ENCODE measurements at places on chromosomes 3 and 15.
A peak's percentile ranks its signal among the peaks of the same experiment; 100 is the strongest.

GRCh38 chr15:31080591-31081014 is 20.9 kb downstream of the TRPM1 start:
- peak; percentile 26 for DNase-seq

GRCh38 chr3:29267226-29267625 is 13.6 kb upstream of the RBMS3 start:
- peak; percentile 3 for DNase-seq

- no peak for DNase-seq
These were observed 11.3 kb upstream of the RPL39L start for GRCh38 chr3:187150599-187150998.

- DNase-seq: no peak
These were observed 230.8 kb upstream of the GPR149 start for GRCh38 chr3:154660811-154661210.

GRCh38 chr15:91887321-91887720 is 33.8 kb downstream of the SLCO3A1 start:
- DNase-seq: peak; percentile 81

DNA sequence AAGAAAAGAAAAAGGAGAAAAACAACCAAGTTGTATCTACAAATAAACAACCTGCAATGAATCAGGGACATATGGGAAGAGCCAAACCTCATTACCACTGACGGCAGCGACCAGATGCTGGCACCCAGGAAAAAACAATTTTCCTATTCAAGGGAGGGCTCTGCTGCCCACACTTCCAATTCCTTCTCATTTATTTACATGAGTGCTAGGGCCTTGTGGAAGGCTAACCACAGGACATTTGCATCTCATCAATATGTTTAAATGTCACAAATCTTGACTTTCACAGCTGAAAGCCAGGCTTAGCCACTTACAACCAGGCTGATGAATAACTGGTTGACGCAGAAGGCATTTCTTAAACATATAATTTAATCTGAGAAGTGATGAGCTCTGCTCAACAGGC is 36.0 kb downstream of the RFTN1 start:
- DNase-seq: no peak

DNA sequence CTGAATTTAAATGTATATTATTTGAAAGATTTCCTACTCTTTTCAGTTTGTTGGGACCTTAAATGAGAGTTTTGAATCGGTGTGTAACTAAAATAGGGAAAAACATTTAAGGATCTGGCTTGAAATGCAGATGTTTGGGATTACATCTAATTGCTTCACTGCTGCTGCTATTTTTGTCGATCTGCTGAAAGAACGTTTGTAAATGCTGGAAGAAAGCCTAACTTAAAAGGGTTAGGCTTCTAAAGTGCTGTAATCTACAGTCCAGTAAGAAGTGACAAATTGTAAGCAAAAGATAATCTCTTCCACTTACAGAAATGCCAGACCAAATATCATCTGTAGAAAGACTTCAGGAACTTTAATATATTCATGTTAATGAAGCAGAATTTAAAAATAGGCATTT is 691.6 kb downstream of the ZNF385D start:
- no peak for DNase-seq

GRCh38 chr3:124318014-124318413 is 326.1 kb upstream of the ROPN1 start:
- DNase-seq: peak; percentile 82

DNA sequence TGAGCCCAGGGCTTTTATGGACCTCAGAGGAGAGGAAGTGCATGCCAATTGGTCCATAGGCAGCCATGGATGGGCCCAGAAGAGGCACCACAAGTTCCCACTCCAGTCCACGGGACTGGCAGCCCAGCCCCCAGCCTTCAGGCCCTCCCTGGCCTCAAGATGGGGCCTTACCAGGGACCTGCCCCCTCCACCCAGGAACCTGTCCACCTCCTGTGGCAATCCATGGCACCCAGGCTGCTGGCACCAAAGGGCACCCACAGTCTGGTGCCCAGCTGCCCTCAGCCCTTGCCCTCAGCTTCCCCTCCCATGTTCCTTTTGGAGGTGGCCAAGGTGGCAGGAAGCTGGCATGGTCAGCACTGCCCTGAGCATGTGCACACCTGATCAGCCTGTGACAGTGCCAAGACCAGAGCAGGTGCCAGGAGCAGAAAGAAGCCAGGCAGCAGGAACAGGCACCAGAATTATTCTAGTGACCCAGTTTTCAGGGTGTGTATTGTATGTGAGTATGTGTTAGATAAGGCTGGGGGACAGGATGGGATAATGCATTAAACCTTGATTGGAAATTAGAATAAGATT is 415.0 kb downstream of the NTRK3 start:
- DNase-seq: peak; percentile 84

- no peak for DNase-seq
These were observed 27.5 kb downstream of the NXPE3 start for GRCh38 chr3:101806491-101806890.

GRCh38 chr3:76011121-76011520 is 225.8 kb upstream of the ZNF717 start:
- DNase-seq: no peak

- no peak for DNase-seq
These were observed 641.5 kb upstream of the NECTIN3 start for GRCh38 chr3:110430146-110430545.

GRCh38 chr3:184514171-184514490 is 47.5 kb upstream of the EPHB3 start:
- DNase-seq: no peak

DNA sequence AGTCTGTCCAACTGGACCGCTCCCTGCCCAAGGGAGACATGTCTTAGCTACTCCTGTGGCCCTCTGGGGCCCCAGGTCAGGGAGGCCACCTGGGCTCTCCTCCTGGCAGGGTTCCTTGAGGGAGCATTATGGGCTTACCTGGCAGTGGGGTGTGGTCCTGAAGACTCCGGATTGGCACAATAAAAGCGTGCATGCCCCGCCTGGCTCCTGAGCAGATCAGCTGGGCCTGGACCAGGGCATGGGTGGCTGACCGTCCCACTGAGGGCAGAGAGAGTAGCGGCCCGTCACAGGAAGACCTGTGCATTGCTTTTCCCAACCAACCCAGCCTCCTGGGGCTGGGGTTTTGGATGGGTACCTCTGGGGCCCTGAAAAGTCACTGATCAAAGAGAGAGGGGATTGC is 5.4 kb downstream of the ACOX2 start:
- no peak for DNase-seq

DNA sequence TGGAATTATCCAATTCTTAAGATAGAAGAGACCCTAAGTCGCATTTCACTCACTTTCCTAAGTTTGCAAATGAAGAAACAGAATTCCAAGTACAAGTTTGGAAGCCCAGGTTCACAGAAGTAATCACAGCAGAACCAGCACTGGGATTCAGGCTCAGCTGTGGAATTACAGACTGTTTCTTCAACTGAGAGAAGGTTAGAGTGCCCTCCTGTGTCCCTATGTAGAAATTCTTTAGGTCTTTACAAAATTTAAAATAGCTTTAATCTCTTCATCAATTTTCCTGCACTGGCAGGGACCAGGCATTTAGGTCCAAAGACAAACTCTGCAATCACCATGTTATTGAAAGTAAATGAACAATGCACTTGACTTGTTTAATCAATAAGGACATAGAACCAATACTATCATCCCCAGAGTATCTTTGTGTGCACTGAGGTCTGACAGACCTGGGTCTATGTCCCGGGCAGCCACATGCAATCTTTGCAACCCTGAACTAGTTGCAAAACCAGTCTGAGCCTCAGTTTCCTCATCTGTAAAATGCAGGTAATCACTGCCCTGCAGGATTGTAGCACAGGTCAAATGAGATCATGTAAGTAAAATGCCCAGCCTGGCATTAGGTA is 96.3 kb upstream of the ZBED2 start:
- no peak for DNase-seq

- no peak for DNase-seq
These were observed 321.7 kb downstream of the GABRG3 start for GRCh38 chr15:27292641-27293040.

- DNase-seq: no peak
These were observed 4.3 kb upstream of the GPR160 start for GRCh38 chr3:170033489-170033888.

DNA sequence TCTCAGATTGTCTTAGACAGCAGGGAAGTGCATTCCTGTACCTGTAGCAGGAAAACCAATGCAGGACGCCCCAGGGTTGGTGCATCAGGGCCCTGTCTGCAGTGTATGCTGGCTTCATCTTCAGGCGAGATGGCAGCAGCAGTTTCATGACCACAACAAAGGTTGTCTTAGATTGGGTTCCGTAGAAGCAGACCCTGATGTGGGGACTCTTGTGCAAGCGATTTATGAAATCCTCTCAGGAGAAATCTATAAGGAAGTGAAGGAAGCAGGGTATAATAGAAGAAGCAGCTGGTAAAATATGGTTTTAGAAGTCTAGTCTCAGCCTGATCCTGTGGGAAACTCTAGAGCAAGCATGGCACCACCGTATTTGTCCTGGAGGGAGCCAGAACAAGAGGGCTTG is 25.0 kb downstream of the DNAH1 start:
- DNase-seq: no peak

- no peak for DNase-seq
These were observed 3.6 kb upstream of the DPH6 start for GRCh38 chr15:35549567-35549966.

DNA sequence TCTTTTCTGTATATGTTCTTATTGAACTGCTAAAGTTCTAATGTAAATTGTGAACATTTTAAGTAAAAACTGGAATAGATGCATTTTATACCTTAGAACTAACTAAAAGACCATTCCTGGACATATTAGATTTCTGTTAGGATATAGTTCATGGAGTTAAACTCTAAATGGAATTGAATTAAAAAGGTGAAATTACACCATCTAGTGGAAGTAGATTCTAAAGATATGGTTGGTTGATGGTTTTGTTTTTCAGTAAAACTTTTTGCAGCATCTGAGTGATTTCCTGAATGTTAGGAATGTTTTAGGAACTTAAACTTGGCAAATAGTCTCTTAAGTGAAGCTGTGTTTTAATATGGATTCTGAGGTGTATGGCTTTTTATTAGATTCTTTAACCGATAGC is 96.8 kb downstream of the SLMAP start:
- peak; percentile 5 for DNase-seq

GRCh38 chr3:182248349-182248880 is 536.7 kb downstream of the SOX2 start:
- no peak for DNase-seq

- DNase-seq: no peak
These were observed 13.9 kb downstream of the ARHGEF3 start for GRCh38 chr3:56787784-56788256.

DNA sequence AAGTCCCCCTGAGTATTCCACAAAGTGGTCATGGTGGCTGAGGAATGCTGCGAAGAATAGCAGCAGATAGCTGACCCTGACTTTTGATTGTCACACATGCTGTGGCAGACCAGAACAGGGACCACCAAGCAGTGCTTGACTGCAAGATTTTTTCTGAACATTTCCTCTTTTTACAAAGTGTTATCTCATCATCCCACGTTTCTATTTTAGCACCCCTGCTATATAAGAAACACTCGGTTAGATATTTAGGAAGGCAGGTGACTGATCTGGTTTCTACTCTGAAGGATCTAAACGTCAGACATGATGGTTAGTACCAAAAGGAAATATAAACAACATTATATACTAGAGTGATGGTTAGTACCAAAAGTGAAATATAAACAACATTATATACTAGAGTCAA is 9.1 kb downstream of the SLC25A26 start:
- no peak for DNase-seq

DNA sequence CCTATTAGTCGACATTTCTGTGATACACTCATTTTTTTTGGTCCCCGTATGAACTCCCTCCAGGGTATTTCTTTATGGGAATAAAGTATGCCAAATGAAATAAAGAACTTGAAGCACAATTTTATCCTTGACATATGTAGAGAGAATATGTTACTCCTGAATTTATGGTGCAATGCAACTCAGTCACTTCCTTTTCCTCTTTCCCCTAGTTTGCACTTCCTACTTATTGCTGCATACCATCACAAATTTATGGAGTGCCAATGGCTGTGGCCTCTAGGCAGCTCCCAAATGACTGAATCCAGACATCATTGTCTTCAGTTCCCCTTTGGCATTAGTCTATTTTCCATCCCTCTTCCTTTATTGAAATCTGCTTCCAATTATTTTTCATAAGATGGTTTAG is 403.5 kb downstream of the FHIT start:
- no peak for DNase-seq

DNA sequence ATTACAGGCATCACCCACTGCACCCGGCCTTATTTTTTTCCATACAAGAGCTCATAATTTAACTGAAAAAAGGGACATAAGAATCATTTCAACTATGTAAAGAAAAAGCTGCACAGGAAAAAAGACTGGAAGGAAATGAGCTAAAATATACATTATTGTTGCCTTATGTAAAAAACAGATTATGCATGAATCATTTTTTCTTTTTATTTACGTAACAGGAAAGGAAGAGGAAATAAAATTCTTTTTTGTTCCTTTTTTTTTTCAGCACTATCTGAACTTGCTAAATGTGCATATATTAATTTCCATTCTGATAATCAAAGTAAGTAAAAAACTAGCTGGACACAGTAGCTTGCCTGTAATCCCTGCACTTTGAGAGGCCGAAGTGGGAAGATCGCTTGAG is 12.1 kb downstream of the KIF9 start:
- no peak for DNase-seq

DNA sequence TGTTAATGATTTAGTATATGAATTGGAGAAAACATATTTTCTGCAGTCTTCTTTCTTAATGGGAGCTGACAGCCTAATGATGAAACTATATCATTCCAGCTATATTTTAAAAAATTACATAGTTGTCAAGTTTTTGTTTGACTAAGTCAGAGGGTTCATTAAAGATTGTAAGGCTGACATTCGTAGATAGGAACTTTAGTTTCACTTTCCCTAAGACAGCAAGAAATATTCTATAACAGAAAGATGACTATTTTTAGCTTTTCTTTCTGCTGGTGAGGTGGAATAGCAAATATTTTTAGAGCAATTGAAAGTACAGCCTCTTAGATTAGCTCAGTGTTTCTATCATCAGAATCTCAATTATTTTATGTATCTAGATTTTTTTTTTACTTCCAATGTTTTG is 60.2 kb downstream of the PIAS1 start:
- no peak for DNase-seq

DNA sequence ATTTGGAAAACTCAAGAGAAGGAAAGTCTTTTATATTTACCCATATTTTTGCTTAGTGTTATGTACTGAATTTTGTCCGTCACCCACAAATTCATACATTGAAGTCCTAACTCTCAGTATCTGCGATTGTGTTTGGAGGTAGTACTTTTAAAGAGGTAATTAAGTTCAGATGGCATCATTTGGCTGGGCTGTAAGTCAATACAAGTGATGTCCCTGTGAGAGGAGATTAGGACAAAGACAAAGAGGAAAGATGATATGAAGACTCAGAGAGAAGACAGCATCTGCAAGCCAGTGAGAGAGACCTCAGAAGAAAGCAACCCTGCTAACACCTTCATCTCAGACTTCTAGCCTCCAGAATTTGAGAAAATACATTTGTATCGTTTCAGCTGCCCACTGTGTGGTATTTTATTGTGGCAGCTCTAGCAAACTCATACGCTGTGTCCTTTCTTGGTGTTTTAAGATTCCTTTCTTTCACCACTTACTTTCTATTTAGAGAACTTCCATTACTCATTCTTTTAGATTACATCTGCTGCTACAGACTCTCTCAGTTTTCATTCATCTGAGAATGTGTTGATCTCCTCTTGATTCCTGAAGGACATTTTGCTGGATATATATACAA is 17.0 kb downstream of the LRCH3 start:
- no peak for DNase-seq
